ENCODE measurements at places on chromosomes 3 and 15.

GRCh38 chr15:75923756-75924155 lies 20.1 kb downstream of the FBXO22 start:
- DNase-seq = no peak

GRCh38 chr3:32089476-32089875 lies 16.9 kb upstream of the GPD1L start:
- DNase-seq = no peak

- DNase-seq = no peak
These were observed 78.7 kb upstream of the TSC22D2 start for GRCh38 chr3:150329408-150329807.

DNA sequence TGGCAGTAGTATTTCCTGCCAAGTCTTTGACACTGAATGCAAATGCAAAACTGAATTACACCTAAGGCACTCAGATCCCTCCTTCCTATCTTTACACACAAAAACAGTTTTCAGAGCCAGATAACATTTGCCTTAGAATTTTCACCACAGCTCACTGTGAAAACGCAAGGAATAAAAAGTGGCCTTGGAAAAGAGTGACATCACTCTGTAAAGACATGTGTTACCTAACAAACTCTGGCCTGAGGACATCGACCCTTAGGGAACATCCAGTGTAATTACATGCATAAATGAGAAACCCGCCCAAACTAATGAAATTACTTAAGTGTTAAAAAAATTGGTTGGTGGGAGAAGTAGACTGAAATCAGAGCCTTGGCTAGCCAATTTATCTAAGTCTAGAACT lies 88.9 kb downstream of the PLOD2 start:
- DNase-seq = no peak

All from DMS 273 treated with DMSO at 0.1 percent for 48 hours (cell line).